ENCODE measurements at places on chromosomes 2 and 18.
A peak's percentile ranks its signal among the peaks of the same experiment; 100 is the strongest.

GRCh38 chr2:42838133-42838532, 45.8 kb upstream of the HAAO start:
- DNase-seq, result no peak

DNA sequence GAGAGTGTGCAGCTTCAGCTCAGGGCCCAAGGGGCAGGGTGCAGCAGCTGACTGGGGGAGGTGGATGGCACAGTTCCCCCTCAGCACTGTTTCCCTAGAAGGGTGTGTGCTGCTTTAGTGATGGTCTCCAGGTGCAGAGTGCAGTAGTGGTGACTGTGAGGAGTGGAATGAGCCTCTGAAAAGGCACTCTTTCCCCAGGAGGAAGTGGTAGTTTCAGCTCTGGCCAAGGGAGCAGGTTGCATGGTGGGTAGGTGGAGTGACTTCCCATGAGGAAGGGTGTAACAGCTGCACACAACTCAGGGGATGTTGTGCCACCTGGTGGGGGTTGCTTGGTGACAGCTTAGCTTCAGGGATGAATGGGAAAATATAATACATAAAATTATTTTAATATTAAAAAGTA, 251.5 kb upstream of the NXPH2 start:
- DNase-seq, result peak; percentile 58

- DNase-seq, result no peak
Observed at GRCh38 chr2:232323328-232323650, 55.3 kb upstream of the ALPP start.

- no peak for DNase-seq
Observed at GRCh38 chr2:10915236-10915635, 3.5 kb downstream of the KCNF1 start.

GRCh38 chr2:127174136-127174535, 46.0 kb downstream of the CYP27C1 start:
- no peak for DNase-seq

DNA sequence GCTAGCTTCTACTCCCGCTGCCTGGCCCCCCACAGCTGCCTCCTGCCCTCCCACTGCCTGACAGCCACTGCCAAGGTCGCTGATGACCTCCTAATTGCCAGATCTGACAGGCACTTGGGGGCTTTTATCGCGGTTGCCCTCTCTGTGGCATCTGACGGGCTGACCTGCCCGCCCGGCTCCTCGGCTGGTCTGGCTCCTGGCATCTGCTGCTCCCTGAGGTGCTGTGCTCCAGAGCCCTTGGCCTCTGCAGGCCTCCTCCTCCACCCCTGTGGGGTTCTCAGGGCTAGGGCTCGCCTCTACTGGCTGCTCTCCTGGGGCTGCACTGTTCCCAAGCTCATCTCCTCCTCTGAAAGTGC, 43.1 kb downstream of the INHBB start:
- DNase-seq, result no peak

GRCh38 chr2:121705390-121705789, 31.3 kb downstream of the NIFK start:
- no peak for DNase-seq

GRCh38 chr2:16626497-16626896, 39.1 kb downstream of the CYRIA start:
- DNase-seq, result no peak

DNA sequence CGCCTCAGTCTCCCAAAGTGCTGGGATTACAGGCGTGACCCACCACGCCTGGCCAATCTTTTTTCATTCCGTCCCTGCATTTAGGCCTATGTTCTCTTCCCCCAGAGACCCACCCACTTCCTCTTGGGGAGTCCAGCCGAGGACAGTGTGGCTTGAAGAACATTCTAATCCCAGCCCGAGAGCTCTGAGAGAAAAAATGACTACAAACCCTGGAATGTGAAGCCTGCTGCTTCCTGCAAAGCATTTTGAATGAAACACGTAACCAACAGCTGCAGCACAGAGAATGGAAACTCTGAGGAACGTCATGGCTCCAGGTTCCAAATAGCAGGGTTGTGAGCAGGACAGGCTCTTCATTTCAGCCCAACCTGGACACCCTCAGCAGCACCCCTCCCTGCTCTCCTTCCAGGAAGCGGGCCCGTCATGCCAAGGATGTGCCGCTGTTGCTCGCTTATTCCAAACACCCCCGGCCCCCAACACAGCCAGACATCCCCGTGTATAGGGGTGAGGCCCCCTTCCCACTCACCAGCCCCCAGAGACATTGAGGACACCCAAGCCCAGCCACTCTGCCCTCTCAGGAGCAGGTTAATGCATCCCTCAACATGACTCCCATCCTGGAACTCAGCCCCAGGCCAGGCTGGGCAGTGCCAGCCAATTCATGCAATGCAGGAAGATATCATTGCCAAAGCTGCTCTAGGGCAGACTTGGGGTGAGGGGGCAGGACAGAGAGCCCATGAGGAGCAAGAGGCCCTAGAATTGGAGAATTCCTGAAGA, 139.8 kb downstream of the ZFP36L2 start:
- peak; percentile 94 for DNase-seq

- DNase-seq, result no peak
Observed at GRCh38 chr2:161032635-161033034, 127.6 kb upstream of the TANK start.

DNA sequence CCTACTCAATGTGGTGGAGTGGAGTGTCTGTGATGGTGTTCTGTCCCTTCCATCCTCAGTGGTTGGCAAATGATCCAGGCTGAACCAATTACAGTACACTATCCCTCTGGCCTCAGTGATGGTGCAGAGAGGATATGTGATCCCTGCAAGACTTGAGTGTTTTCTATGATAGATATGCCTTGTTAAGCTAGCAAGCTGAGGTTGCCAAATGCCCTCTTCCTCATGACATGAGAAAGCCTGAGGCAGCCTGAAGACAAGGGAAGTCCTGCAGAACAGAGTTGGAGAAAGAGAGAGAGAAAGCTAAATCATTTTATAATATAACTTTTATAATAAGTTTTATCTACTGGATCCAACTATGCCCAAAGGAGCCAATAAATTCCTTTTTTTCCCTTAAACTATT, 41.6 kb upstream of the GORASP2 start:
- DNase-seq, result no peak

DNA sequence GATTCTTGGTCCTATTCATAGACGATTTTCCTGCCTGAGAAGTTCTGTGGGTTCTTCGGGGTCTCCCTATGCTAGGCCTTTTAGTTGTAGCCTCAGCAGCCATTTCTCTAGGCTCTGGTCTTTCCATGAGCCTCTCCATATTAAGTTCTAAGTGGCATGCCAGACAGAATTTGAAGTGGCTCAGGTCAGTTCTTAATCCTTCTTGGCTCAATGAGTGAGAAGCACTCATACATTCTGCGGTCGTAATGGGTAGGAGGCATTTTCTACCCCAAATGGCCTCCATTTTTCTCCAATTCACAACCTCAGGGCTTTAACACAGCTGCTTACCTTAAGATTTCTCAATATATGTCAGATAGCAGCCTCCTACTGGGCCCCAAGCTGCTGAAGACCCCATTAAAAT, 405.3 kb upstream of the GALNT5 start:
- DNase-seq, result no peak

- peak; percentile 74 for DNase-seq
Observed at GRCh38 chr2:207330912-207331311, 165.2 kb upstream of the KLF7 start.

GRCh38 chr2:16014802-16015201, 74.5 kb downstream of the MYCN start:
- DNase-seq, result no peak

- DNase-seq, result peak; percentile 62
Observed at GRCh38 chr2:70161069-70161534, 29.7 kb downstream of the C2orf42 start.

GRCh38 chr2:102399499-102400141, 23.3 kb upstream of the IL18RAP start:
- DNase-seq, result no peak

GRCh38 chr2:109166811-109167210, 37.8 kb downstream of the SH3RF3 start:
- no peak for DNase-seq

DNA sequence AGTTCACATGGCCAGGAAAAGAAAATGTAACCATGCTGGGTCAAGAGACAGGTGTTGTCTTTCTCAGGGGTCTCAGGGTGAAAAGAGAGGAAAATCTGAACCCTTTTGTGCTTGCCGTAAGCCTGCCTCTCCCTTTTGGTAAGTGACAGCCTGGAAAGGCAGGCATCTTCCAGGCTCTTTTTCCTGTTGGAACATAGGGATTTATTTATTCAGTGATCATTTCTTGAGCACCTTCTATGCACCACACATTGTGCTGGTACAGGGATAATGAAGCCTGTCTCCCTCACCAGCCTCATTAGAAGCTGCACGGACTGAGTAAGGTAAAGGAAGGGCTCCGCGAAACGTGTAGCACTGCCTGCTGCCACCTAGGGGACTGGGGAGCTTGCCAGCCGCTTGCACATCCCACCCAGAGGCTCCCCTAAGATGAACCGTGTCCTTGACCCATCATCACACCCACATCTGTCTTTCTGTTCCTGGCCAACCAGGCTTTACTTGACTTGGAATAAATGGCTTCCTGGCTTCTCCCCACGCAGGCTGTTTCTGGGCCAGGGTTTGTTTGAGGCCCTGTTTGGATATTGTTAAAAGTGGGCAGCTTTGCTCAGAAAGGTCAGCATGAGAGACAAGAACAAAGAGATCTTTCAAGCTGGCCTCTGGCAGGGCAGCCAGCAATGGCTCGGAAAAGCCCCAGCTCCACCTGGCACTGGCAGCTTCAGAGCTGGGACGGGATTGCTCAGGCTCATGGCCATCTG, 73.3 kb upstream of the MCFD2 start:
- DNase-seq, result no peak

GRCh38 chr2:23367760-23368159, 17.2 kb upstream of the KLHL29 start:
- no peak for DNase-seq

GRCh38 chr18:68909579-68909978, 111.7 kb downstream of the CCDC102B start:
- DNase-seq, result no peak

DNA sequence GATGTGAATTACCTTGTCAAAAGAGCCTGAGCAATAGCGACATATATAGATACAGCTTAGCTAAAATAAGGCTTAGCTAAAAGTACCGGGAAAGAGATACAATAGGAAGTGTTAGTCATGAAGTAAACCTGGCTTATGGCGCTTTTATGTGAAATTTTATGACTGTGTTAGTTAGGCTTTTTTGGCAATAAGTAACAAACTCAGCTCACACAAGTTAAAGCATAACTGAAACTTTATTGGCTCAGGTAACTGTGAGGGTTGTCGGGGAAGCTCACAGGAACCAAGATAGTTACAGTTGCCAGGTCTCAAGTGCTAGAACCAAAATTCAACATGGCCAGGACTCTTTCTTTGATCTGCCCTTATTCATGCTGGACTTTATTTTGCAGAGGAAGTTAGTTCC, 925.0 kb upstream of the GYPC start:
- no peak for DNase-seq

- DNase-seq, result peak; percentile 39
Observed at GRCh38 chr2:120453635-120453998, 107.7 kb downstream of the INHBB start.

- no peak for DNase-seq
Observed at GRCh38 chr18:73664896-73665295, 482.7 kb downstream of the FBXO15 start.

GRCh38 chr2:224278531-224278930, 123.4 kb downstream of the FAM124B start:
- DNase-seq, result no peak

DNA sequence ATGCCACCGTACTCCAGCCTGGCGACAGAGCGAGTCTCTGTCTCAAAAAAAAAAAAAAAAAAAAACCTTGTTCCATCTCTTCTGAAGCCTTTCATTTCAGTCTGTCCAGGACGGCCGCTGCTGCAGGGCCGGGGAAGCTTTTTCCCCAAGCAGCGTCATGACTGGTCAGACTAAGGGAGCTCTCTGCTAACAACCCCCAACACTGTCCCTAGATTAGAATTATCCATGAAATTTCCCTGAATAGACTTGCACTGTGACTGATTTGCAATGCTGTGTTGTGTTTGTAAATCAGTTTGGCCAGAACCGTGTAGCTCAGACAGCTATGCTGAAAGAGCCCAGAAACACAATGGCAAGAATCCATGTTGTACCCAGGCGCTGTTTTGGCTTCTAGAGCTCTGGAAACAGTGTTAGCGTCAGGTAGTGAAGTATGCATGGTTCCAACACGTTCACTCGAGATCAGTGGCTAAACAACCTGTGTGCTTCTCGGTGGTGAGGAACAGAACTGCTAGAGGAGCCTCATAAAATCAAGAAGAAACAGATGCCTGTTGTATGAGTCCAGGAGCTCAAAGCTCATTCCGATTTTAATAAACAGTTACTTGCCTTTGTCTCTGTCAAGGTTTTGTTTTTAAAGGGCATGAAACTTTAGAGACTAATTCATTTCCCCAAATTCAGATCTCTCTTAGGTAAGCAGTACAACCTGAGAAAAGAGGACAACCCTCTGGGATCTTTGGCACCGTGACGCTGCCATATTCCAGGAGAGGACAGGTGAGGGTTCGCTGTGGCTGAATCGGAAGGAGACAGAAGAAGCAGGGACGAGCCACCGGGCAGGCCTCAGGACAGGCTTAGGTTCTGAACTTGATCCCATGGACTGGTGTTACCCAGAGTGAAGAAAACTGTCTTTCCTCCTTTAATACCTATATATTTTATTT, 43.5 kb downstream of the GORASP2 start:
- DNase-seq, result no peak

DNA sequence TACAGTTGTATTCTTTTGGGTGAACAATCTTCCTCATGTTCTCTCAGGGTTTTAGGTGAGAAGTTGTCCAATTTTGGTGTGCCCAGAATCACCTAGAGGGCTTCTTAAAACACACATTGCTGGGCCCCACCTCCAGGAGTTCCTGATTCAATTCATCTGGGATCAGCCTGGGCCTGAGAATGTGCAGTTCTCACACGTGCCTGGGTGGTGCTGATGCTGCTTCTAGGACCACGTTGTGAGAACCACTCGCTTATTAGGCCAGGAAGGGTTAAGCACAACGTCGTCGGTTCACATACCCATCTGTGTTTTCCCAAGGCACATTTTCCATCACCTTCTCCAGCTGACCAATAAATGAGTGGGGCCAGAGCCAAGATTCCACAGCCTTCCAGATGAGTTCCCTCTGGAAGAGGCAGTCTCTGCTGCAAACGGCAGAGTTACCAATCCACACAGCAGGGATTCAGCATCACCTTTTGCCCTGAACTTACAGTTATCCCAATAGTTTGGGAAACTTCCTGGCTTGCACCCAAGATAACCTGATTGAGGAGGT, 277.7 kb upstream of the HNRNPA3 start:
- DNase-seq, result no peak

DNA sequence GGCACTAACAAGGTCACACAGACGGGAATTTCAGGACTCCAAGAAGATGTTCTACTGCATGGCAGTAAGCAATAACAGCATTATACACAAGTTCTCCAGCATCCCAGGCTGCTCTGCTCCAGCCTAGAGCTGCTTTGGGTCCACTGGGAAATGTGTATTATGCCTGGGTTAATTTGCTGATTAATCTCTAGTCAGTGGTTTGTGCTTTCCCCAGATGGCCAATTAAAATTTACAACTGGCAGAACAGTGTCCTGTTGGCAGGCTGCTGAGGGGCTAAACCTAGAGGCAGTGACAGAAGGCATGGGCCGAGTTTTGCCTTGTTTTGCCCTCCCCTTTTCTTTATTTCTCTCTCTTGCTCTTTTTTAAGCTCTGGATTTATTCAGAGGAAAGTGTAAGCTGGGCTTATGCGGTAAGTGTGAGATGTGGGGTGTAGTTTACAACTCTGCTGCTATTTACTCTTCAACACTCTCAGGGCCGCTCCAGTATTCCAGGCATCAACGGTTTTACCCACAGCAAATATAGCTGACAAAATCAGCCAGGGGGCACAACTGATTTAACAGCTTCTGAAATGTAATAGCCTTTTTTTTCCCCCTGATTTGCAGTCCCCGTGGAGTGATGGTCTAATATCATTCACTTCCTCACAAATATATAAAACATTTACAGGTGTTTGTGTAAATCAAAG, 348.0 kb downstream of the GPD2 start:
- DNase-seq, result no peak
